ENCODE measurements at places on chromosomes 1 and 21.

DNA sequence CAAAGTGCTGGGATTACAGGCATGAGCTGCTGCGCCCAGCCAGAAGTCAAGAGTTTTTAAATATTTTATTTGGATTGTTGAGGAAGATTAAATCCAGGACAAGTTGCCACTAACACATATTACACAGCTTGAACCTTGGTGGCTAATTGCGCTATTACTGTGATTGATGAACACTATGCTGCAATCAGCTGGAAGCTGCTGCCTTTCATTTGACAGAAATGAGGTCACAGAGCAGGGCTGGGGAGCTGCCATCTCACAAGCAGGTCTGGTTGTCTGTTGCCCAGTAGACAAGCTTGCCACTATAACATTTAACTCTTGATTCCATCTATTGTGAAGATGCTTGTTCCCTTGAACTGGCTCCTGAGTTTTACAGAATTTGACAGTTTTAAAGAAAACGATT lies 37.4 kb upstream of the NRDC start:
- no peak for DNase-seq

GRCh38 chr1:204641455-204641854 lies 44.1 kb downstream of the LRRN2 start:
- no peak for DNase-seq

GRCh38 chr1:3907031-3907534 lies 7.0 kb upstream of the C1orf174 start:
- peak; percentile 19 for DNase-seq

- DNase-seq: peak; percentile 53
Measured at GRCh38 chr1:156838972-156839371, 19.9 kb downstream of the INSRR start.

DNA sequence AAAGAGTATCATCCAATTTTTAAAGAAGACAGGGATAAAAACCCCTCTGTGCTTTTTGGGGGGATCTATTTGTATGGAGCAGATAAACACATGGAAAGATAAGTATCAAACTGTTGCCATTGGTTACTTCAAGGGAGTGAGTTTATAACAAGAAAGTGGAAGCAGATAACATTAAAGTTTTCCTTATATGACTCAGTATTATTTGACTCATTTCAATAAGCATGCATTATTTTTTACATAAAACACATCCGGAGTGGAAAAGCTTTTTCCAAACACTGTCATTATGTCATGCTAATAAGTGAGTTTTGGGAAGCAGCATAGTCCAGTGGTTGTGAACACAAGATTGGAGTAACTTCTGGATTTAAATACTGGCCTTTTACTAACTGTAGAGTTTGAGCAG lies 452.2 kb downstream of the LTN1 start:
- DNase-seq: no peak

- peak; percentile 29 for DNase-seq
Measured at GRCh38 chr1:152189657-152190442, 30.8 kb upstream of the RPTN start.

DNA sequence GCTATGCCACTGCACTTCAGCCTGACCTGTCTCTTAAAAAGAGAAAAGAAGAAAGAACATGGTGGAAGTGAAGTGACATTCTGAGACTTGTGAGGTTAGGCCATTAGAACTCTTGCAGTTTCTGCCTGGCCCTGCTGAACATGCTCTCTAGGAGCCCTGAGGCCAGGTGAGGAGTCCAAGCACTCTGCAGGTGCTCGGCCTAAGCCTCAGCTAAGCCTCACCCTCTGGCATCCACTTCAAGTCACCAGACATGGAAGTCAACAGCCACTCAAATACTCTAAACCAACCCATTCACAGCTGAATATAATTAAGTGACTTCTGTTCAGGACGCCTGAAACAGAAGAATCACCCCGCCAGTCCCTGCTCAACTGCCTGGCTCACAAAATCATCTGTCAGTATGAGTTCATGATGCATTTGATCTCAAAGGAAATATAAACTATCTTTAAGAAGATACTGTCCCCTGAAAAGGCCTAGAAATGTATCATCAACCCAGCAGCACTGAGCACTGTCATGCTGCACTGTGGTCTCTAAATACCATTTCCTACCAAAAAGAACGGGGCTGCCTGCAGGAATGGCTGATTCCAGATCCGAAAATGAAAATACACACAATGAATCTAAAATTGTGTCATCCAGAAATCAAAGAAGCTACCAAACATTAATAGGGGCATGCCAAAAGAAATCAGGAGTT lies 118.8 kb downstream of the PSMG1 start:
- no peak for DNase-seq

- no peak for DNase-seq
Measured at GRCh38 chr21:46039891-46040660, 57.8 kb upstream of the COL6A2 start.

GRCh38 chr1:155044812-155045657 lies 6.1 kb upstream of the ADAM15 start:
- DNase-seq: peak; percentile 75

DNA sequence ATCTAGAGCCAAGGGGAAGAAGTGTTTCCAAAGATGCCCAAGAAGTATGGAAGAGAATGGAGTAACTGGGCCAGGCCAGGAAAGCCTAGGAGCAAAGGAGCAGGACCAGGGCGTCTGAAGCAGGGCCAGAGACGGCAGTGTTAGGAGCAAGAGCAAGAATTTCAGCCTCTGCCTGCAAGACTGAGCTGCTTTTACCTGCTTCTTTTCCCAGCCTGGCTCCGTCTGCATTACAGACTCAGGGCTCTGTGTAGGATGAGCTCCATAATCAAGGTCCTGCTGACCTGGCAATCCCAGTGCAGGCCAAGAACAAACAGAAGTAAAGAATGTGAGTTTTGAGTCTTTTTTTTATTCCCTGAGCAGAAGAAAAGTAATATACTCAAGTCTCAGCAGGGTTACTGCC lies 10.1 kb downstream of the FMO1 start:
- no peak for DNase-seq

- no peak for DNase-seq
Measured at GRCh38 chr1:108570128-108570527, 10.2 kb downstream of the EEIG2 start.

DNA sequence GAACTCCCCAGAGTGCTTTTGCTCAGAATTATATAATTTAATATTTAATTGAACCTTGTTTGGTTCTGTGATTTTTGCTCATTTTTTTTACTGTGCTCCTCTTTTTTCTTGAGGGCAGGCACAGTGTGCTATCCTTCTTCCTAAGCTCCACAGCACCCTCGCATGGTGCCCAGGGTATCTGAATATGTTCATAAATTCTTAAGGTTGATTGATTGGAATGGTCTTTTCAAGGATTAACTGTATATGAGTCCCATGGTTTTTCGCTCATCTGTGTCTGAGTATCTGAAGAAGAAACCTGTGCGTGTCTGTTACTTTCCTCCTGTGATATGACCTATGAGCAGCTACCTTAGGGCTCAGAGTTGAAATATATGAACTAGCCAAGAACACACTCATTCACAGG lies 393.7 kb downstream of the HLX start:
- no peak for DNase-seq

DNA sequence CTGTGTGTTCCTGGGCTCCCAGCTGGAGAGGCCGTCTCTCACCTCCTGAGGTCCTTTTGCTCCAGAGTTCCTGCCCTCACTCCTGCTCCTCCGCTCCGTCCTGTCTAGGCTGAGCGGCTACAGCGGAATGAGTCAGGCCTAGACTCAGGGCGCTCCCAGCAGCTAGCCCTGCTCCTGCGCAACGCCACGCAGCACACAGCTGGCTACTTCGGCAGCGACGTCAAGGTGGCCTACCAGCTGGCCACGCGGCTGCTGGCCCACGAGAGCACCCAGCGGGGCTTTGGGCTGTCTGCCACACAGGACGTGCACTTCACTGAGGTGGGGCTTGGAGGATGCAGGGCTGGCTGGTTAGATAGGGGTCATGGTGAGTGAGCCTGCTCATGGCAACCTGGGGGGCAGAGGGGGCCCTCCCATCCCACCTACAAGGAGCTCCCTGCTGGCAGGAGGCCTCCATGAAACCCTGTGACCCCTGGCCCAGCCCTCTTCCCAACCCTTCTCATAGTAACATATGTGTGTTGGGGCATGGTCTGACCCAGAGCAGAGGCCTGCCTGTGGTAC lies 15.1 kb downstream of the PSRC1 start:
- no peak for DNase-seq

- no peak for DNase-seq
Measured at GRCh38 chr21:35994613-35995012, 65.7 kb downstream of the SETD4 start.

- no peak for DNase-seq
Measured at GRCh38 chr1:94636624-94637023, 95.1 kb upstream of the F3 start.

GRCh38 chr1:218501161-218501560 lies 156.0 kb downstream of the TGFB2 start:
- no peak for DNase-seq

DNA sequence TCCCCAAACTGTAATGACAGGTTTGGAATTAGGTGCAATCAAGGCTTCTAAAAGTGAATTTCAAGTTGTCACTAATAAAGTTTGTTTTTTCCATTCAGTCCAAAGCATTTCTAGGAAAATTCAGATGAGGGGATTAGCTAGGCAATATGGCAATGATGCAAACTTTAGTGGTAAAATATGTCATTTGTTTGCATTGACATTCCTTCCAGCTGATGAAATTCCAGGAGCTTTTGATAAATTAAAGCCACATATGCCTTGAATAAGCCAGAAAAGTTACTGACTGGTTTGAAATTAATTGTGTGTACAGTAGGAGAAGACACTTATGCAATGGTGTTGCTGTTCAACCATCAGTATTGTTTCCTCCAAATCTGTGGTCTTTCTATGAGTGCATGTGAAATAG lies 57.8 kb downstream of the MROH9 start:
- no peak for DNase-seq

DNA sequence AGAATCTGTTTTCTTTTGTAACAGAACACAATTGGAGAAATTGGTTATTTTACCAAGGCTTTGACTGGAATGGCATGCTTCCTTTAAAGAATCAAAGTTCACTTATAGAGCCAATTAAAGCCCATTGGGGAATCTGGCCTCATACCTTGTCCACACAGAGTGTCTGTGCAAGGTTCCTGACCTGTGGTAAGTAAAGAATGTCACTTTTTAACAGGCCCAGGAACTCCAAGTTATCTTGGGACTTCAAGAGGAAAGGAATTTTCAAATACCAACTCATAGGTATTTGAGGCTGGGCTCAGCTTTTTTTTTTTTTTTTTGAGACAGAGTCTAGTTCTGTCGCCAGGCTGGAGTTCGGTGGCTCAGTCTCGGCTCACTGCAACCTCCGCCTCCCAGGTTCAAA lies 2.3 kb upstream of the CATSPERE start:
- no peak for DNase-seq

DNA sequence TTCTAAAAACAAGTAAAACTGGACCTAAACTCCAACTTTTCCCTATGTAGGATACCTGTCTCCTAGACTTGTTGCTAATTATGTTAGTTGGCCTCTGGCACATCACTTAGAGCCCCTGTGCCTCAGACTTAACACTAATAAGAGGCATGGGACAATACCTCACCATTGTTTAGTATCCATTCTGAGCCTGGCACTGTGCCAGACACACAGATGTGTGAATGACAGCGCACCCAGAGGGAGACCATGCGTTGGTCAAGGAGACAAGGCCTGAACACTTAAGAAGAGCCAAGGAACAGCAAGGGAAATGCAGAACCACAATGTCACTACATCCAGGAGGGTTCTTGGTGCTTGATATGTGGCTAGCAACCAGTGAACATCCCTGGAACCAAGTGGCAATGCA lies 189.1 kb downstream of the FGGY start:
- DNase-seq: no peak
